CD14-positive monocyte (primary cell): ENCODE measurements at places on chromosomes 1 and 21.

- peak; percentile 63 for DNase-seq
Observed at GRCh38 chr1:234932511-234933430, 195.9 kb downstream of the TOMM20 start.

DNA sequence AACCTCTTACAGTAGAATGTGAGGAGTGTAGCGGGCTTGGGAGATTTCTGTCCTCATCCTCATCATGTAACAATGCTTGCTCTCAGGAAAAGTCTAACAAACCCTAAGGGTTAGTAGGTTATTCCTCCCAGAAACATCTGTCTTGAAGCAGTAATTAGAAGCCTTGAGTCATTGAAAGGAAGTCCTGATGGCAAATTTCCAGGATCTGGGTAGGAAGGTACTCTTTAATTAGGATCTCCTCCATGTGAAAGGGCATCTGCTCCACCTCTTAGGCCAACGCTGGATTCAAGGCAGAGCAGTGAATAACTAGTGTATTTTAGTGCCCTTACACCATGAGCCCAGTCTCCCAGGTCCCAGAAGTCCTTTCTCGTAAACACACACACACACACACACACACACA, 106.6 kb upstream of the BARHL2 start:
- DNase-seq = no peak

GRCh38 chr21:34969423-34970166, 79.5 kb downstream of the RUNX1 start:
- DNase-seq = no peak

DNA sequence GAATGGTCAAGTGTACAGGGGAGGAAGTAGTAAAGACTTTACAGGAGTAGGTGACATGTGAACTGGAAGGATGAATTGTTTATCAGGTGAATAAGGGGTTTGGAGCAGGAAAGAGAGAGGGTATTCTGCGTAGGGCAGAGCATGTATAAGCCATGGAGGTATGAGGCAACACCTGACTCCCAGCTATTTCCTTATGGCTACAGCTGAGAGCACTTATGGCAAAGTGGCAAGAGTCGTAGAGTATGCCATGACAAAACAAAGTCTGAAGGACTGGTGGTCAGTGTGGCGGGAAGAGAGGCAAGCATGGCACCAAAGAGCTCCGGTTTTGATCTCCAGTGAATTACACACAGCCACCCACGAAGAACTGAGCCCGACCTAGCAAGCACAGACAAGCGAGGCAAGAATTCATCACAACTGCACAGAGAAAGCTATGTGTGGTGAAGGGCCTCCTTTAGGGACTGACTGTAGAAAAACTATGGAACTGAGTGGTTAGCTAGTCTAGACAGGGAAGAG, 9.0 kb upstream of the ELOVL1 start:
- DNase-seq = no peak

DNA sequence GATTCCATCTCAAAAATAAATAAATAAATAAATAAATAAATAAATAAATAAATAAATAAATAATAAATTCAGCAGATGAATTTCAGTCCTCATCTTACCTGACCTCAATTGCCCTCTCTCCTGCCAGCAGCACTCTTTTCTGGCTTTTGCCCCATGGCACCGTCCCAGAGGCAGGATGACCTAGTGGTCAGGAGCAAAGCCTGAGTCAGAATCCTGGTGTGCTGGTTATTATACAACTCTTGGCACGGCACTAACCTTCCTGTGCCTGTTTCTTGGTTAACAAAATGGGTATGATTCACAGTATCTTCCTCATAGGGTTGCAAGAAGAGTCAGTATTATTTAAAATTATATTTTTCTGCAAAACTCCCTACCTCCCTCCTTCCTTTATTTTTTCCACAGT, 43.0 kb downstream of the NKAIN1 start:
- no peak for DNase-seq

GRCh38 chr1:231242516-231243198, 1.6 kb downstream of the GNPAT start:
- DNase-seq = no peak

DNA sequence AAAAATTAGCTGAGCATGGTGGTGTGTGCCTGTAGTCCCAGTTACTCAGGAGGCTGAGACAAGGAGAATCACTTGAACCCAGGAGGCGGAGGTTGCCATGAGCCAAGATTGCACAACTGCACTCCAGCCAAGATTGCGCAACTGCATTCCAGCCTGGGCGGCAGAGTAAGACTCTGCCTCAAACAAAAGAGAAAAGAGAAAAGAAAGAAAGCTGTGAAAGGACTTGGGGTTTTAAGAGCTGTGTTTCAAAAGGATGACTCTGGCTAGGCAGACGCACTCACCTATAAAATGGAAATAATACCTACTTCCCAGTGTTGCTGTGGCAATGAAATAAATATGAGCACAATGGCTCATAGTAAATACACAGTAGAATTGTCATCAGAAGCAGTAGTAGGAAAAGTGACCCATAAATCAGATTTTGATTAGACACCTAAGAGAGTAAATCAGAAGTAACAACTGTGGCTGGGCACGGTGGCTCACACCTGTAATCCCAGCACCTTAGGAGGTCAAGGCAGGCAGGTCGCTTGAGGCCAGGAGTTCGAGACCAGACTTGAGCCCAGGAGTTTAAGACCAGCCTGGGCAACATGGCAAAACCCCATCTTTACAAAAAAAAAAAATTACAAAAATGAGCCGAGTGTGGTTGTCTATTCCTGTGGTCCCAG, 45.9 kb upstream of the PUM1 start:
- peak; percentile 24 for DNase-seq

- peak; percentile 50 for DNase-seq
Observed at GRCh38 chr21:39373634-39374033, 24.7 kb upstream of the HMGN1 start.

DNA sequence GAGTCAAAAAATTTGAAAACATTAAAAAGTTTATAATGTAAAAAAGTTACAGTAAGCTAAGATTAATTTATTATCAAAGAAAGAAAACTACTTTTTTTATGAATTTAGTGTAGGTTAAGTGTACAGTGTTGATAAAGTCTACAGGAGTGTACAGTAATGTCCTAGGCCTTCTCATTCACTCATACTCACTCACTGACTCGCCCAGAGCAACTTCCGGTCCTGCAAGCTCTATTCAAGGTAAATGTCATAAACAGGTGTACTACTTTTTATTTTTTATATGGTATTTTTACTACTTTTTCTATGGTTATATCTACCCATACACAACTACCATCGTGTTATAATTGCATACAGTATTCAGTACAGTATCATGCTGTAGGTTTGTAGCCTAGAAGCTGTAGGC, 49.6 kb downstream of the TBX19 start:
- no peak for DNase-seq

DNA sequence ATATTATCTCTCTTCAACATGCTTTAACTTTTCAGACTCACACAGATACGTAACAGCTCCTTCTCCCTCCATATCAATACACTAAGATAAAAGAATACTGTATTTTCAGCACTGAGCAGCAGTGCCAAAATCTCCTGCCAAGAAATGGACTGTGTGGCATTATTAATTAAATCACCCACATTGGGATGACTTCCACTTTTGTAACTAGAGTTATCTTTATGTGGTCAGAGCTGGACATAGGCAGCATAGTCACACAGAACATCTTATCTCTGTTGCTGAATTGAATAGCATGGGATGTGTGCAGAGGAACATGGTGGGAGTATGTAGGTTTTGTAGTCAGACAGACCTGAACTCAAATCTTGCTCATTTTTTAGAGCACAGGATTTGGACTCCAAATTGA, 41.4 kb upstream of the CACYBP start:
- no peak for DNase-seq

DNA sequence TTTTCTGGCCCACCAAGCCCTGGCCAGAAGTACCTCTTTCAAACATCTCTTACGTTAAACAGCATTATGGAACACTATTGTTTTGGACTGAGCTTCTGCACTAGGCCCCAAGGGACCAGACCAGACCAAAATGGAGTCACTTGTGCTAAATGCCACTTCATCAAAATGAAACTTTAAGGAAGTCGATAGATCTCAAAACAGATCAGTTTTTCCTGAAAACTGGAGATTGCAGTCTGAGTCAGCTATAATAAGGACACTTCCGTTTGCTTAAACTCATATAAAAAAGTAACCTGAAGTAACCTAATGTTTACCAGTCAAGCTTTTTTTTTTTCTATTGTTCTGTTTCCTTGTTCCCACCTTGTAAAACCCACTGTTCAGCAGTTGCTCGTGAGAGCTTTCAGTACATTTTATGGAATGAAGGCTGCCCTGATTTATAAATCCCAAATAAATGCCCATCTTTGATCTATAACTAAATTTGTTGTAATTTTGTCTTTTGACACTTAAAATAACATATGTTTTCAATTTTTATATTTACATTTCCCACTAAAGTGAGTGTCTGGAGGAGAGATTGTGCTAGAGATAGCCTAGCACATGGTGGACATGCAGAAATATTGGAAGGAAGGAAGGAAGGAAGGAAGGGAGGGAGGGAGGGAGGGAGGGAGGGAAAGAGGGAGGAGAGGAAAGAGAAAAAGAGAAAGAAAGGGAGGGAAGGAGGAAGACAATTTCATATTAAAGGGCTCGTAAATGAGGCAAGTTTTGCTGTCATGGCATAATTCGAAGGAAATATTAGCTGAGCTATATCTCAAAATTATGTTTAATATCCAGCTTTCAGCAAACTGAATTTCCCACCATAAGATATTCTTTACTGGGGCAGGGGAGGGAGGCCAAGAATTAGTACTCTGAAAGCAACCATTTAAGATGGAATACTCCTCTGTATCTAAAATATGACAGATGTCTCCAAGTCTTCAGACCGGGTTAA, 77.0 kb upstream of the CXADR start:
- no peak for DNase-seq

- no peak for DNase-seq
Observed at GRCh38 chr21:29351691-29352090, 53.0 kb downstream of the BACH1 start.

DNA sequence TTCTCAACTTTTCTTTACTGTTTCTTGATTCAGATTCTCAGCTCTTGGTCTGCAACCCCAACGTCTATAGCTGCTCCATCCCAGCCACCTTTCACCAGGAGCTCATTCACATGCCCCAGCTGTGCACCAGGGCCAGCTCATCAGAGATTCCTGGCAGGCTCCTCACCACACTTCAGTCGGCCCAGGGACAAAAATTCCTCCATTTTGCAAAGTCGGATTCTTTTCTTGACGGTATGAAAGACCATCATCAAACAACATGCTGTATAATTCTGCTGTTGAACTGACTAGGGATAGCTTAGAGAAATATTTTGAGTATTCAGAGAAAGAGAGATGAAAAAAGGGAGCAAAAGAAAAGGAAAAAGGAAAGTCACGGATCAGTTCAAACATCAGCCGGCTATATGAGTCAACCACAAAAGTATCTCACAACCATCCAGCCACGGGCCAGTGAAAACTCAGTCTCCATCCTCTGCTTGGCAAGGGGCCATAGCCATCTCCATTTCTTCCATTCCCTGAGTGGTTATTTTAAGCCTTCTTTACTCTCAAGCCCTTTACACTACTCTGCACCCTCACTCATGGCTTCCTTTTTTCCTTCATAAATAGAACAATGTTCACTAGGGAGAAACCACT, 14.1 kb downstream of the DNASE2B start:
- DNase-seq = no peak

DNA sequence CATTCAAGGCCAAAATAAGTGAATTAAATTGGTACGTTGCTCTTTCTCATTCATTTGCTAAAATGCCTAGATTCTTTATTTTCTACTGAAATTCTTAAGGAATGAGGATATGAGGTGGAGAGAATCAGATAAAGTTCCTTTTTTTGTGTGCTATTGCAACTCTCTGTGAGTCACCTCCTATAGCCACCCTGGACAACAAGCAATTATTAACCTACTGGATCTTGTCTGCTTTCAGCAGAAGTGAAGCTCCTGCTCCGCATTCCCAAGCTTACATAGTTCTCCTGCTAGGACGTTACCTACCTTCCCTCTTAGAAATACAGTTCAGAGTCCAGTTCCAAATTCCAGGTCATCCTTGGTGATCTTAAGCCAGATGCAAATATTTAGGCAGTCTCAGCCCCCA, 4.8 kb upstream of the KCNJ6 start:
- peak; percentile 1 for DNase-seq

GRCh38 chr1:220732137-220732536, 16.0 kb upstream of the MTARC2 start:
- DNase-seq = no peak

DNA sequence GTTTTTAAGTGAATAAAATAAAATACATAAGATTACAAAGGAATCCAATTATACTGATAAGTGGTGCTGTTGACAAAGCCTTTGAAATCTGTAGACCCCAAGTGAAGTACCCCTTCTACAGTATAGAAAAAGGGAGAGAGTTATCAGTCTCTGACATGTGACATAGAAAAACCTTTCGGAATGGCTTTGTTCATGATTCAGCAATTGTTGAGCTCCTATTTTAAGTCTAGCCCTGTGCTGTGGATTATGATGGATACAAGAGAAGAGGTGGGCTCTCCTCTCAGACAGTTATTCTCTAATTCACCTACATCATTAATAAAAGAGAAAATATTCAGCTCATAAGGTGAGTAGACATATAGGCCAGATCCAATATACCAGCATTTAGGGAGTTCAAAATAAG, 53.3 kb upstream of the ITPKB start:
- no peak for DNase-seq

- no peak for DNase-seq
Observed at GRCh38 chr1:219626865-219627264, 14.0 kb upstream of the ZC3H11B start.

DNA sequence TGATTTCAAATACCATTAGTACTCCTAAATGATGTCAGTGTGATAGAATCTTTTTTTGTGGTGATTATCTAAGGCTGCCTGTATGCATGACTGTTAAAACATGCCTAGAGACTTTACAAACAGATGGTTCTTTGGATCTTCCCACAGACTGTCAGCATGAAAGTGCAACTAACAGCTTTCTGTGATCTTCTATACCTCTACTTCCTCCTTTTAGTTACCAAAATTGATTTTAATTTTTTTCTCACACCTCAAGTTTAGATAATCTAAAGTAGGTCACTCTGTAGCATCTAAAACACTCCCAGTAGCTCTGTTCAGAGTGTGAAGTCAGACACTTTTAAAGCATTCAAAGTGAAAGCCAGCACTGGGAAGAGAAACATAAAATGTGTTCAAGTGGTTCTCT, 534.5 kb downstream of the PTPRC start:
- DNase-seq = no peak

DNA sequence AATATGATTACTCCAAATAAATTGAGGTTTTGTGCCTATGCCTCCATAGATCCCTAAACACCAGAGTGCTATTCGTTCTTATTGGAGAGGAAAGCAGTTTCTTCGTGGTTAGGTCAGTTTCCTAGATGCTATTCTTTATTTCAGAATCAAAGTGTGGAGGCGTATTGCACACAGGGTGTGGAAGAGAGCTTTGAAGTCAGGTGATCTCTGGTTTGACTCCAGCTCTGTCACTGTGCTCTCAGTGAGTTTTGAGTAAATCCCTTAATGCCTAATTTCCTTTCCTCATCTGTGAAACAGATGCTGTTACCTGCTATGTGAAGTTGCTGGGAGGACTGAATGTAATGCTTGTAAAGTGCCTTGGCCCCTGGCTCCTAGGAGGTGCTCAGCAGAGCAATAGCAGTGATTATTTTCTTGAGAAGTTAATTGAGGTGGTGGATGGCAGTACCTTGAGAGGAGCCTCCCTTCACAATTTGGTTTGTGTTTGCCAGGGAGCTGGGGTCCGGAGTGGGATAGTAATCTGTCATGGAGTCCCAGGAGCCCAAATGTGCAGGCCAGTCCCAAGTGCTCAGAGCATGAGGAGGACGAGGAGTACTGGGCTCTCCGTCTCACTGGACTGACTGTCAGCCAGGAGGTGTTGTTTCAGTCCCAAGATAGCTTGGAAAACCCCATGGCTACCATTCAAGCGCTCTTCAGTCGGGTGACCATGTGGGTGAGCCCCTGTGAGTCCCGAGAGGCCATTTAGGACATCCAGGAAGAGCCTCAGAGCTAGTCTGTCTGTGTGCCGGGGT, 14.9 kb downstream of the NTPCR start:
- DNase-seq = no peak

- no peak for DNase-seq
Observed at GRCh38 chr1:45200906-45201500, 5.4 kb downstream of the ZSWIM5 start.
